ENCODE measurements at places on chromosomes 7 and 10. TPM values are rescaled to one million over a fixed set of nuclear protein-coding genes. Genes with fewer than 3 reads are reported as not detected.

RAB19 gene
- not detected for total RNA-seq

EN2 gene
- 0.13 TPM for total RNA-seq

DNAJB12 gene
- 36.8 TPM for total RNA-seq

CPN1 gene
- total RNA-seq: not detected

ZNF853 gene
- total RNA-seq: 32.3 TPM

BAMBI gene
- total RNA-seq: 5.7 TPM

IL2RA gene
- 0.50 TPM for total RNA-seq

HOXA2 gene
- total RNA-seq: 5.4 TPM

Measured in gastroesophageal sphincter (tissue), 4 donors.